Spleen (tissue), 13 donors: ENCODE measurements at places on chromosomes 6 and 20.

GRCh38 chr20:41509316-41510200 is 108.6 kb downstream of the CHD6 start:
- DNase-seq = no peak

DNA sequence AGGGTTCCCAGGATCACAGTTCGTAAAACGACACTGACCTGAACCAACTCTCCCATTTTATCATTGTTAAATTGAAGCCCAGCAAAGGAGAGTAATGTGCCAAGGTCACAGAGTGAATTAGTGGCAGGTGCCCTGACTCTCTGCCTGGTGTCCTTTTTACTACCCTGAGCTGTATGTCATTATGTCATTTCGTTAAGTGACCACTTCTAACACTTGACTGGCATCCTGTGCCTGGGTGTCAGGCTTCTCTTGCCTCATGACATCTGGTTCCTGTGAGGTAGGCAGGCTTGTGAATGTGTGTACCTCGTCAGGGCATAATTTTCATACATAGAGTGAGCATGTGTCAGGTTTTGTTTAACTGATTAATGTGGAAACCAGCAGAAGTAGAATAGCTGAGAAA is 48.6 kb downstream of the RALY start:
- DNase-seq = no peak

DNA sequence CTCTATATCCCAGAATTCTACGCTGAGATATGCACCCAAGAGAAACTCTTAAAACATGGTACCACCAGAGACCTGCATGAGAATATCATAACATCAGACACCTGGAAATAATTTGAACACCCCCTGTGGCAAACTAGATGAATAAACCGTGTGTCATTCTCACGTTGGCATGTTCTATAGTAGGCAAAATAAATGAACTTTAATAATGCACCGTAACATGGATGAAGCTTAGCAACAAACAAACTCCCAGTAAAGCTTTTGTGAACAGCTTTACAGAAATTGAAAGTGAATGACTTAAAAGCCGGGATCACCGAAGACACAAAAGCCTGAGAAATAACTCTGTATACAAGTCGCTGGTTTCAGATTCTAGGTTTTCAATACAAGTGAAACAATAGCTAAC is 1166.8 kb upstream of the CITED2 start:
- DNase-seq = no peak

- no peak for DNase-seq
Measured at GRCh38 chr6:81624453-81624852, 128.0 kb downstream of the TENT5A start.

DNA sequence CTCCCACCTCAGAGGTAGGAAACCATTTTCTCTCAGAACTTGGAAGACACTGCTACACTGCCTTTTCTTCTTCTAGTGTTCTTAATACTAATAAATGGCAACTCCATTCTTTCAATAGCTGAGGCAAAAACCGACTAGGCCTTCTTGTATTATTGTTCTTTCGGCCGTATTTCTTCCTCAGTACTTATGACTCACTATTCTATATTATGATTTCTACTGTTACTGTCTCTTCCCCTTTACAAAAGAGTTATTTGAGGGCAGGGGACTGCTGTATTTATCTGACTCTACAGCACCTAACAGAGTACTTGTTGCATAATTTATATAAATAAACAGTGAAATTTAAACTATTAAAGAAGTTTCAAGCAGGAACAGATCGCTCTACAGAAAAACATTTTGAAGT is 3.1 kb downstream of the DNAAF9 start:
- no peak for DNase-seq

DNA sequence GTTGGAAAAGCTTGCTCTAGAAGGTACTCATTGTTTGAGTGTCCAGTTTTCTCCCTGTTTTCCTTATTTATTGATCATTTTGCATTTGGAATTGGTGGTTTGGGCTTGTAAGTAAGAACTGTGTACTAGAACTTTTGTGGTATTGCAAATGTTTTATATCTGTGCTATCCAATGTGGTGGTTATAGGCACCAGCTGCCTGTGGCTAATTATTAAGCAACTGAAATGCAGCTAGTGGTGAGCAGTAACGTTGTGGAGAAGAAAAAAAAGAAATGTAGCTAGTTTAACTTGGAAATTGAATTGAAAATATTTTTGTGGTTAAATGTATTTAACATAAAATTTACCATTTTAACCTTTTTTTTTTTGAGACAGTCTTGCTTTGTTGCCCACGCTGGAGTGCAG is 50.7 kb upstream of the MAPK13 start:
- DNase-seq = no peak

DNA sequence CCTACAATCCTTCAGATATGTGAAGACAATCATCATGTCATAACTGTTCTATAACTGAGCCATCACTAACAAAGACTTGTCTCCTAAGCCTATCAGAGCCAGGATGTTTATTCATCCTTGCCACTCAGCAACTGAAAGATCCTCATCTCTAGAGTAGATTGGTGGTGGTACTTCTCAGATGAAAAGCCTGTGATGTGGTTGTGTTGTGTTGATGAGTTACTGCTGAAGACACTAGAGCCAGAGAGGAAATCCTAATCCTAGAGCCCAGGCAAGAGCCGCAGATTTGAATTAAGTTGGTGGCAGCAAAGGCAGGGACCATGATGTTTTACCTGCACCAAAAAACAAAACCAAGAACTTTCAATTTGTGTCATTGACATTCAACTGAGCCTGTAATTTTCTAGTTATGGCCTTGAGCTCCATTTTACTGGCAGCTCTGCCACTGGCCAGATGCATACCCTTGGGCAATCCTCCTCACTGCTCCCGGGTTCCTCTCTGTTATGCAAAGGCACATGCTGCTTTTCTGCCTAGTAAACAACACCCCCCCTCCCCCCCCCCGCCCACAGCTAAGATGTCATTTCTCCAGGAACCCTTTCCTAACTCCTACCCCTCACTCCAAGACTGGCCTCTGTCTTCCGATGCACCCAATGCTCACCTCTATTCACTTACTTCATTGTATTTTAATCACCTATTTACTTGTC is 50.2 kb upstream of the REV3L start:
- no peak for DNase-seq

- no peak for DNase-seq
Measured at GRCh38 chr20:53785320-53785719, 191.7 kb upstream of the ZNF217 start.
